A673 (cell line): ENCODE measurements at places on chromosomes 16 and 17.

- DNase-seq = no peak
Observed at GRCh38 chr17:31092475-31093064, 2.2 kb upstream of the NF1 start.

DNA sequence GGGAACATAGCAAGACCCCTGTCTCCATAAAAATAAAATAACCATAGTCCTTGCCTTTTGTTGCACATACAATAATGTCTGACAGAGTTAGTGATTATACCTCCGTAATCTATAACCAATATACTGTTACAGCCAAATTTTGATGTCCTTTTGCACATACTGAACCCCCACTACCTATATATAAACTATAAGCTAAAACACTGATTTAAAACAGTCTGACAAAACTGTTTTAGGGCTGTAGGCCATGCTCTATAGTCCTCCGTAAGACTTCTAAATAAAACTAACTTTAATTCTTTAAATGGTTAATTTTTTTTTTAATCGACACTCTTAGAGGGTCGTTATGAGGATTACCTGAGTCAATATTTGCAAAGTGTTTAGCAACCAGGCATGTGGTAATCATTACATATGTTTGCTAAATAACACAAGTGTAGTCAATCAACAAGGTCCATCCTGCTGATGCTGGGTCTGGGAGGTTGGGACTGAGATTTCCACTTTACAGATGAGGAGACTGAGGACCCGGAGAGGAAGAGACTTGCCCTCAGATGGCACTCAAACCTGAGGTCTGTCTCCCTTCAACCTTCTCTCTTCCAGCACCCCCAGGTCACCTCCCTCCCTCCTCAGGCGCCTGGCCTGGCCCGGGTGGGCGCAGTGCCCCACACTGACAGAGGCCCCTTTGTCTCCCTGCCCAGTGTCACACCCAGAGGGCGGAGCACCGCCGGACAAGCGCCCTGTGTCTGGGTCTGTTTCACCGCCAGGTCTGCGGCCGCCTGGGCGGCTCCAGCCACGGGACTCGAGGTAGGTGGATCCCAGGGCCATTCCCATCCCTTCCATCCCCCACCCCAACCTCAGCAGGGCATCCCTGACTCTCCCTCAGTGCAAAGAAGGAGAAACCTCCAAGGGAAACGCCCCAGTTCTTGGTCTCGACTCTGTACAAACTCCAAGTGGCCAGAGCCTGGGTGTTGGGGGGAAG lies 10.3 kb downstream of the ZNF385C start:
- no peak for DNase-seq

DNA sequence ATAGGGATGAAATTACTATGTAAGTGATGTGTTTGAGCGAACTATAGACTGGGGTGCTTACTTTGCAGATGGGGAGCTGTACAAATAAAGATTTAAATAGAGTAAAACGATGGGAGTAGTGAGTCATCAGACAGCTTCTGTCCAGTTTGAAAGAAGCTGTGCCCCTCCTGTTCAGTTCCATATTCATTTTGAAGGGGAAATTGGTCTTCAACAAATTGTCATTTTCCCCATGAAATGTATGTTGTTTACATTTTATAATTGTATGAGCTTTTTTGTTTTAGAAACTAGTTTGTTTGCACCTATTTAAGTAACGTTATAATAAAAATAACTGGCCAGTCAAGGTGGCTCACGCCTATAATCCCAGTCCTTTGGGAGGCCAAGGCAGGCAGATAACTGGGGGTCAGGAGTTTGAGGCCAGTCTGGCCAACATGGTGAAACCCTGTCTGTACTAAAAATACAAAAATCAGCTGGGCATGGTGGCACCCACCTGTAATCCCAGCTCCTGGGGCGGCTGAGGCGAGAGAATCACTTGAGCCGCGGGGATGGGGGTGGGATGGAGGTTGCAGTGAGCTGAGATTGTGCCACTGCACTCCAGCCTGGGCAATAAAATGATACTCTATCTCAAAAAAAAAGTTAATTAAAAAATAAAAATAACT lies 20.2 kb downstream of the SEC14L1 start:
- DNase-seq = no peak

DNA sequence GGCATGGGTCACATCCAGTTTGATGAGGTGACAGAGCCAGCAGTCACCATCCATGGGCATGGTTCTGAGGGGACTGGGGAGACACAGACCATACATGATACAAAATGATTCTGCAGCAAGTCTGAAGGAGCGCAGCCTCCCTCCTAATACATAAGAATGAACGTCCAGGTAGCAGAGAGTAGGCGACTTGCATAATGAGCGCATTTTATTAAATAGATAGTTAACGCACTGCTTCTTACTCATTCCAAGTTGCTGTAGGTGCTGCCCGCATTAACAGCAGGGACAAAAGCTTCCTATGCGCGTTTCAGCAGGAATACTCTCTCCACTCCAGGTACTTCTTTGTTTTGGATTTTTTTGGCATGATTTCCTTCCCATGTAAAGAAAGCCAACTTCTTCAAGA lies 73.8 kb downstream of the SLC5A11 start:
- no peak for DNase-seq

DNA sequence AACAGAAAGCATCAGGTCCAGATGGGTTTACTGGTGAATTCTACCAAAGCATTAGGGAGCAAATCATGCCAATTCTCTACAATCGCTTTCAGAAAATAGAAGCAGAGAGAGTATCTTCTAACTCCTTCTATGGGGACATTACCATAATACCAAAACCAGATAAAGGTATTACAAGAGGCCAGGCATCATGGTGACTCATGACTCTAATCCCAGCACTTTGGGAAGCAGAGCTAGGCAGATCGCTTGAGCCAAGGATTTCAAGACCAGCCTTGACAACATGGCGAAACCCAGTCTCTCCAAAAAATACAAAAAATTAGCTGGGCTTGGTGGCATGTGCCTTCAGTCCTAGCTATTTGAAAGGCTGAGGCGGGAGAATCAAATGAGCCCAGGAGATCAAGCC lies 23.0 kb downstream of the HBQ1 start:
- DNase-seq = no peak

GRCh38 chr17:58337600-58338453 lies 9.2 kb upstream of the TSPOAP1 start:
- no peak for DNase-seq

DNA sequence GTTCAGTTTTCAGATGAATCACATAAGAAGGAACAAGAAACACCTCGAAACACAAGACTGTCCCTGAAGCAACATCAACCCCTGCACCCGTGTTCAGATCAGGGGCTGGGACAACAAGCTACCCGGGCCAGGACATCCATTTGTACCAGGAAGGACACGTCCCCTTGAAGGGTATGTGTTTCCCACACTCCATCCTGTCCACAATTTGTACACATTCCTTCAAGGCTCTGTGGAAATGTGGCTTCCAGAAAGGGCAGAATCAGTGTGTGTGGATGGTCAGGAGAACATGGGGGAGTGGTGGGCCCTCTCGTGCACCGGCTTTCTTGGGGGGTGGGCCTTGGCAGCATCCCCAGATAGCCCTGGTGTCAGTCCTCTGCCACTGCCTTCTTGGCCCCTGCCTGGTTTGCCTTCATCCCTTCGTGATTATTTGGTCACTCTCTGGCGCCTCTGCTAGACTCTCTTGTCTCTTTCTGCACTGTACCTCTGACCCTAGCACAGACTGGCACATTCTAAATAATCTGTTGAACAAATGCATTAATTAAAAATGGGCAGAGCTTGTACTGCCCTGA lies 10.3 kb downstream of the KIFC3 start:
- no peak for DNase-seq

- DNase-seq = no peak
Observed at GRCh38 chr17:48459070-48459844, 29.2 kb upstream of the SKAP1 start.

GRCh38 chr17:20266806-20267458 lies 200.4 kb downstream of the LGALS9B start:
- DNase-seq = peak; percentile 64

- peak; percentile 15 for DNase-seq
Observed at GRCh38 chr16:84836234-84836647, 16.5 kb downstream of the CRISPLD2 start.

DNA sequence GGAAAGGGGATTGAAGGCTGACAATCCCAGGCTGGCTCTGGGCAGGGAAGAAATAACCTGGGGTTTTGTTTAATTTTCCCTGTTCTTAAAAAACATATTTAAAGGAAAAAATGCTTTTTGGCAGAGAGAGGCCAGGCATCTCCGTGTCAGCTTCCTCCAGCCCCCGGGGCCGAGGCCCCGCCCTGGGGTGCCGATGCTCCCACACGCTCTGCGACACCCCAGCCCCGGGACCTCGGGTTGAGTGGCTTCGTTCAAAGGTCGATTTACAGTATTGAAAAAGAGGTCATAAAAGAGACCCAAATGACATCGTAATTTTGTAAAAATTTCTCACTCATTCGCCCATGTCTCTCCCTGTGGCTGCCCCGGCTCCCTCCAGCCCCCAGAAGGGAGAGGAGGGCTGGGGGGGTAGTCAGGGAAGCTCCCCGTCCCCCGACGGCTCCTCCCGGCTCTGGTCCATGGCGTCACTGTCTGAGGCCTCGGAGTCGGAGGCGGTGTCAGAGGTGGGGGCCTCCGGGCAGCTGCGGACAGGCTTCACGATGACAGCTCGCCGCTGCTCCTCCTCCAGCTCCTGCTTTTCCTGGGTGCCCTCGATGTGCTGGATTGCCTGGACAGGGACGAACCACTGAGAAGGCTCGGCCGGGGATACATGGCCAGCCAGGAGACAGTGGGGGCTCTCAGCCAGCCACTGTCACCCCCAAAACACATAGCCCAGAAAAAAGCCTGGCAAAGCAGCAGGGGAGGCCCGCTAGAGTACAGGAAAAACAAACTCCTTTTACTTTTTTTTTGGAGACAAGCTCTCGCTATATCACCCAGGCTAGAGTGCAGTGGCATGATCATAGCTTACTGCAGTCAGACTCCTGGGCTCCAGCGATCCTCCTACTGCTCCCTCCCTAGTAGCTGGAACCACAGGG lies 14.9 kb downstream of the TFAP4 start:
- no peak for DNase-seq

GRCh38 chr17:39841134-39841683 lies 22.9 kb downstream of the IKZF3 start:
- no peak for DNase-seq
